ENCODE measurements at places on chromosomes 3 and 15.
A peak's percentile ranks its signal among the peaks of the same experiment; 100 is the strongest.

DNA sequence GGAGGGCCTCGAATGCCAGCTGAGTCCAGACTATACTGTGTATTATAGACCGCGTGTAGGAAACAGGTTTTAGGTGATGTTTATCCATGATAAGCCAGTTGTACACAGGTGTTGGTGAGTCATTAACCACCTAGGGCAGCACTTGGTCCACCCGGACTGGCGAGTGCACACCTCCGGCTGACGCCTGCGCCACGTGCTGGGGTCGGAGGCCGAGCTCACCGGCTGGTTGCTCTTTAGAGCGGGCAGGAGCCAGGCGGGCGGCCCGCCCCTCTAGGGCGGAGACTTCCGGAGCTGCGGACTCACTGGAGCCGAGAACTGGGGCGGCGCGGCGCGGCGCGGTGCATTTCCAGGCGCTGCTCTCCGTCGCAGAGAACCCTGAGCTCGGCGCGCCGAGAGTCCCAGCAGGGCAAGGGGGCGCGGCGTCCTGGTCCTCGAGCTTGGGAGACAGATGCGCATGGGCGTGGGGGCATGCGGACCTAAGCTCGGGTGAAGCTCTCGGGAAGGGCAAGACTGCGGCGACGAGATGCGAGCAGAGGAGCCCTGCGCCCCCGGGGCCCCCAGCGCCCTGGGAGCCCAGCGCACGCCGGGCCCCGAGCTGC lies at the start of gene ESYT3:
Gene ESYT3, plus strand, starts transcription at position 341 of the 599 bp plus-strand sequence. Its CDS starts 183 bp downstream, at position 524.
- DNase-seq: peak; percentile 72

DNA sequence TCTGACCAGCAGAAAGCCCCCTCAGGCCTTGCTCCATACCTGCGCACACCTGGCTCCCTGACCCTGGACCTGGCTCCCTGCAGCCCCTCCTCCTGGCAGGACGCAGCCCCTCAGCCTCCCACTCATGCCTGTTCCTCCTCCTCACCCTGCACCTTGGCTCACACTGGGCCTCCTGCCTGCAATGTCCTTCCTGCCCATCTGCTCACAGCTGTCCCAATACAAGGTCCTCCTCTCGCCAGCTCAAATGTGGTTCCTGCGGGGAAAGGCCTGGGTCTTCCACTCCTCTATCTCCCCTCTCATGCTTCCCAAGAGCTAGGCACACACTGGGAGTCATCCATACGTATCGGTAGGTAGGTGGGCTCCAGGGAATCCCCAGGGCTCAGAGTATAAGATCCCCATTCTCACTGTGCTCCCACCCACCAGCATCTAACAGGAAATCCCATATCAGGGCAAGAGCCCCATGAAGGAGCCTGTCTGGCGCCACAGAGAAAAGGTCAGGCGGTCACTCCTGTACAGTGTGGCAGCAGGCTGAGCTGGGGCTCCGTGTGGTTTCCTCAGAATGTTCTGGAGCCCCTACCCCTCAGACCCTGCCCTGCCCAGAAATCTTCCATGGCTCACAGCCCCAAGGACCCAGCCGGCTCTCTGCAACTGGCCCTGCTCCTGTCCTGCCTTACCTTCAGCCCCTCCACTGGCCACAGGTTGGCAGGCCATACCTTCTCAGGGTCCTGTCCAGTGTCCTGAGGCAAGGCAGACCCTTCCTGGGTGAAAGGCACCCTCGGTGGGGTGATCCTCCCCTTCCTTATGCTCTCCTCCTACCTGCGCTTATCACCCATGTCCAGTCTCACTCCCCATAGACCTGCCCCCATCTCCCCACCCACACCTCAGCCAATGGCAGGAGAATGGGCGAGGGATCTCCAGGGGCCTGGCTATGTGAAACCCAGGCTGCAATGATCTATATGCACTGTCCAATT lies 10.9 kb downstream of the PLCD1 start:
- no peak for DNase-seq

DNA sequence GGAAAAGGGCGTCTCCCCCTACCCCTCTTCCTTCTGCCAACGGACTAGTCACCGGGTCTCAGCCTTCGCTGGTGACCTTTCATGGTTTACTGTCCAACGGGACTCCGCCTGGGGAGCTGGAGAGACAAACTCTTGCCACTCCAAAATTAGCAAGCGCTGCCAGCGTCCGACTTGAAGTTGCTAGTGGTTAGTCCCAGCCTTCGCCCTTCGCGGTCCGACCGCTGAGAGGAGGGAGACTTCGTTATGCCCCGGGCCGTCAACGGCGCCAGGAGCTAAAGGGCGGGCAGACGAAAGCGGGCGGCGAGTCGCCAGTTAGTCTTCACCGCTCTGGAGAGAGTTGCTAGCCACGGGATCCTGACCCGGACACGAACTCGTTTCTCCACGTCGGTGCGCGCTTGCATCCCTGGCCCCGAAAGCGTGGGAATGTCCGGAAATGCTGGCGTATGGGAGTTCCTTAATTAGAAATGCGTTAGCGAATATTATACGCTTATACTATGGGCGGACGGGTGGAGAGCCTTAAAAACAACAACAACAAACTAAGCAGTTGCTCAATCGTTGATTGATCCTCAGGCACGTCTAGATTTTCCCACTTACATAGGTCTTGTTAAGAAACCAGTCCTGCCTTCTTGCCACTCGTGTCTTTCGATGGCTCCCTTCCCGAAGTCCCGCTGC lies 716 bp downstream of the SMC4 start:
- peak; percentile 53 for DNase-seq

DNA sequence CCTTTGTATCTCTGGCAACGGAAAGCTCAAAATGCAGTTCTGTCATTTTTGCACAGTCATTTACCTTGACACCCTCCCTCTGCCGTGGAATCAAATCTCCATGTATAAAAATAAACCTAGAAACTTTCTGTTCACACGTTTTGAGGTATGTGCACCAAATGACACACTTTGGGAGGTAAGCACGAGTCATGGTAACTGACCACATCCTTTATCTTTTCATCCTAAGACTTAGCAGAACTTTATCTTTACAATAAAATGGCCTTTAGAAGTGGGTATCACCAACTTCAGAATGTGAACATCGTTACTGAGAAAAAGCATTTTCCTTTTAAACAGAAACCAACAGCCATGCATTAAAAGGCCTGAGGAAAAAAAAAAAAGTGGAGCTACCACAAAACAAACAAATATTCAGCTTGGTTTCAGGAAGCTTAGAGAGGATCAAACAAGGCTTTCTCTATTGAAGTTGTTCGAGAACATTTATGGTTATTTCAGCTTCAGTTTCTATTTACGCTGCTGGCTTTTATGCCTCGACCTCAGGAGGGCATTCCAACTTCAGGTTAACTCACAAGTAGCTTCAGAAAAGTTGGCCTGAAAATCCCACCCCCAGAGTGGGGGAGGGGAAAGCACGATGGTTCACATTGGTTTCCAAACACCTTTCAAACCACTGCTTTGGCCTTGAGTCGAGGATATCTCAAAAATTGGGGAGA lies 171.1 kb upstream of the ICE2 start:
- peak; percentile 39 for DNase-seq

DNA sequence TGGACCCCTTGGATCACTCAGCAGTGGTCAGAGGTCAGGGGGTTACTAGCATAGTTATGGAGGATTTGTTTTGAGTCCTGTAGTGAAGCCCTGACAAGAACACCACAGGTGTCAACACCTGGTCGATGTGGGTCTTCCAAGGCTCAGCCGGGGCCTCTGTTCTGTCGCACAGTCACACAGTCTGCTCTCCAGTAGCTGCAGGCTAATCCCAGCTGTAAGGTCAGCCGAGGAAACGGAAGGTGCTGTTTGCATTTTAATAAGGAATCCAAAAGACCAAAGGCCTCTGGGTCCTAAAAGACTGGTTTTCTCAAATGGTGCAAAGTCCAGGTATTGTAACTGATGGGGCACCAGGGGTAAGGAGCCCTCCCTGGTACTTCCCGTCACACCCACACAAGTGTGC lies 71.7 kb downstream of the RPLP1 start:
- DNase-seq: no peak

DNA sequence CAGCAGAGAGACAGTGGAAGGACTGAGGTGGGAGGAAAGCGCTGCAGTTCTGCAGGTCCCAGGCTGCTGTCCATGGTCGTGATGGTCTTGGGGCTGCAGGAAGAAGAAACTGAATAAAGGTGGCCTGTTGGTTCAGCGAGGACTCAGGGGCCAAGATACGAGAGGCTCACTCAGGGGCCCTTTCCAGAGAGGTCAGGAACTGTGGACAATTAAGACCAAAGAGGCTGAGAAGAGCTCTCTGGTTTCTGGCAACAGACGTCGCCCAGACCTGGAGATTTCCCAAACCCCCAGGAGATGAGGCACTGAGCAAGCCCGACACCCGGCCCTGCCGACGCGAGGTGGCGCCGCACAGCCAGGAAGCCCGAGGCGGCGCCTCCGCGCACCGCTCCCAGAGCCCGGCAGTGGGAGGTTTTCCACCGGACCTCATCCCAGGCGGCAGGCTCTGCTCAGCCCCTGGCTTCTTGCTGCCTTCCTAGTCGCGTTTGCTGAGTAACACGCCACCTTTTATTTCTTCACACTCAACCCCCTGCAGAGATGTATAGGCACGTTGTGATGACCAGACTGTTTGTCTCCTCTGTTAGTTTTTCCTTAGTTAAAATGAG lies 56.4 kb upstream of the ARRDC4 start:
- DNase-seq: no peak

DNA sequence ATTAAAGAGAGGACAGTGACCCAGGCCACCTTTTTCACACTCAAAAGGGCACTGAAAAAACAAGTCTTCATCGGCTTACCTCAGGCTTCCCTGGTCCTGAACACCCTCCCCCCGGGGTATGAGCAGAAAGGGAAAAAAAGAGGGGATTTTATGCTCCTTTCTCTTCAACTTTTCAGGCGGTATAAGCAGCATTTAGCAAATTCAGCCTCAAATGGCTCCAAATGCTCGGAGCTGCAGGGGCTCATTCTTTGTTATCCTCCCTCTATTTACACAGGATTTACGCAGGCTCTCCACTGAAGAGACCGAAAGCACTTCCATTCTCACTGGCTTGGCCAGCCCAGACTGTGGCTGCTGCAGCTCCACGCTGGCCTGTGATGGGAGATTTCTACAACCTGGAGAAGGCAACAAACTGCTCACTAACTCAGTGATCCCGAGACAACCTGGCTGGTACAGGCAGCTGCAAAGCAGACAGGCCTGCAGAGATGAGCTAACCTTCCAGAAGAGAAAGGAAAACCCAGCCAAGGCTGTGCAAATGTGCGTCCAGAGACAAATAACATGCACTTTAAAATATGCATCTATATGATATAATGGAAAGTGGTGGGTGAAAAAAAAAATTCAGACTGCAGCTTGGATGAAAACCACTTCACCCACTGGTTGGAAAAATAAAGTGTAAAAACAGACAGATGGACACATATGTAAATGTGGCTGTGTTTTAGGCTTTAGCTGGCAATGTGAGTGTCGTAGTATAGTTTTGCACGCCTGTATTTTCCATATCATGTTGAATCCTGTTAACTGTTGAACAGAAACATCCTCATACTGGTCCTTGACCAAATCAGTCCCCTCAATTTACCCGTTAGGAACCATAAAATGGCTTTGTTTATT lies 54.2 kb downstream of the MEIS2 start:
- no peak for DNase-seq

DNA sequence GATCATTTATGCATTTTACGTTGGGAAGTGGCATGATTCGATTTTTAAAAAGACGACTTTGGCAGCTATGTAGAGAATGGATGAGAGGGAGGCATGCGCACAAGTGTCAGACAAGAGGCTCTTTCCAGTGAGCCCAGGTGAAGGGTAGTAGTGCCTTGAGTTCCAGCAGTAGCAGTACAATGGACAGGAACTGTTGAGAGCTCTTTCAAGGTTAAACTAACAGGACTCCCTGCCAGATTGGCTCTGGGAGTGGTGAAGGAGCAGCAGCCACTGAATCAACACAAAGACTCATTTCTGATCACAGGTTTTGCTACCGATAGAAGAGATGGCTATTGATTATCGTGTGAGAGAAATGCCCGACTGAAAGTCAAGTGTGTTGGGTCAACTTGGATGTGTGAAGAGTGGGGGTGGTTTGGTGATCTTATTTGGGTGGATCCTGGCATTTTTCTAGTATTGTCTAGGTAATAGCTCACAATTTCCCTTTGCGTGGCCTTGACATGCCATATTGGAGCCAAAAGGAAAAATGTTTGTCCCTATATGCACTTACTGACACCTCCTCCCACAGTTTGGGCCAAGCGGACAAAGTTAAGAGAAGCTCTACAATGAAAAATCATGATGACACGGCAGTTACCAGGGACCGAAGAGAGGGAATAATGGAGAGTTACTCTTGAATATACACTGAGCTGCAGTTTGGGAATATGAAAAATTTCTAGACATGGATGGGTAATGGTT lies 81.6 kb upstream of the MDFIC2 start:
- no peak for DNase-seq

DNA sequence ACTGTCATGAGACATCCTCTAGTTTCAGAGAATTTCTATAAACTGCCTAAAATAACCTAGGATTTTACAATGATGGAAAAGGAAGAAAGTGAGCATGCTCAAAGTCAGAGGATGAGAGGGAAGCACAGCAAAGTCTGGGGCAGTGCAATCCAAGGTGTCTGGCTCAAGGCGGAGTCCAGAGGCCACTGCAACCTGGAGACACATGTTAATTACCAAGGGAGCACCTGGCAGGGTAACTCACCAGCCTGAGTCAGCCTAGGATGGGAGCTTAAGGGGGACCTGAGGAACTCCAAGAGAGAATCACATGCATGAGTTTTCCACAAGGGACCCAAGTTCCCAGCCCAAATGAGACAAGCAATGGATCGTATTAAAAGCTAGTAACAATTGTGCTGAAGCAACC lies 49.8 kb downstream of the PLD1 start:
- no peak for DNase-seq

DNA sequence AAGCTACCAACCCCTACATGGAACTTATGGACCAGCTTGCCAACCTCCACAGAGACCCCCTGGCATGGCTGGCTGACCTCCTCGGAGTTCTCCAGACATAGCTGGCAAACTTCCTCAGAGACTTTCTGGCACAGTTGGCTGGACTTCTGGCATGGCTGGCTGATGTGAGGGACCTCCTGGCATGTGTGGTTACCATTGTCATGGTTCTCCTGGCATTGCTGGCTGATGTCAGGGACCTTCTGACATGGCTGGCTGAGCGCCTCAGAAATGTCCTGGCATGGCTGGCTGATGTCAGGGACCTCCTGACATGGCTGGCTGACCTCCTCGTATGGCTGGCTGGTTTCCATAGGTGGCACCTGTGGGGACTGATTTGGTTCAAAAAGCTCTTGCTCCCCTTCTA lies 17.5 kb downstream of the MAP1A start:
- no peak for DNase-seq

DNA sequence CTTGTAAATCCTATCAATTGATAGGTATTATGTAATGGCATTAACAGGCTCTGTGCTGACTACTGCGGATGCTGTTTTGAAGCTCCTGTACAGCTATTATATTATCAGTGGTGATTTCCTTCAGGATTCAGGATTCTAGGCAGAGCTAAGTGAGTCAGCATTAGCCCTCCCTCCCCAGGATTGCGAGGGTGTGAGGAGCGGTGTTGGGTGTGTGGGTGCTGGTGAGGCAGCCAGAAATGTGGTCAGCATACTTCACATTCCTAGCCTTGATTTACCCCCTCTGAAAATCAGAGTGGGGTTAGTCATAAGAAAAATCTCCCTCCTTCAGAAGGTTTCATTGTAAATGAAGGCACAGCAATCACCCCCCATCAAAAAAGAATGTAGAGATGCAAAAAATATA lies 72.5 kb downstream of the SNTN start:
- no peak for DNase-seq

GRCh38 chr3:123084192-123084591 lies 17.4 kb downstream of the PDIA5 start:
- no peak for DNase-seq

- no peak for DNase-seq
These were observed 66.1 kb upstream of the NR2F2 start for GRCh38 chr15:96264351-96264798.

Data from activated CD4-positive, alpha-beta memory T cell treated with anti-CD3 and anti-CD28 coated beads, Interleukin-2, amount 10 ng/mL, durations not matched to agents 7 days and 5 days (primary cell).